ENCODE measurements at places on chromosomes 11 and 22. TPM values are rescaled to one million over a fixed set of nuclear protein-coding genes. Genes with fewer than 3 reads are reported as not detected.

WBP2NL gene
- total RNA-seq = 1.2 TPM

FAM168A gene
- 32.7 TPM for total RNA-seq

BTBD18 gene
- not detected for total RNA-seq

DAGLA gene
- total RNA-seq = 1.8 TPM

MYEOV gene
- 0.57 TPM for total RNA-seq

DENND6B gene
- total RNA-seq = 2.5 TPM

TEX54 gene
- total RNA-seq = not detected

NCAM1 gene
- 134 TPM for total RNA-seq

AMPD3 gene
- 6.9 TPM for total RNA-seq

MOV10L1 gene
- total RNA-seq = 0.43 TPM

ANKK1 gene
- 0.23 TPM for total RNA-seq

SEPTIN5 gene
- 29.8 TPM for total RNA-seq

MAPK8IP2 gene
- 0.24 TPM for total RNA-seq

PNPLA3 gene
- not detected for total RNA-seq

TRPM5 gene
- total RNA-seq = not detected

AAMDC gene
- total RNA-seq = 19.5 TPM

PIK3IP1 gene
- 12.8 TPM for total RNA-seq

POGLUT3 gene
- total RNA-seq = 55.5 TPM

MAP6 gene
- total RNA-seq = 11.6 TPM

POU2AF2 gene
- not detected for total RNA-seq

KCNC1 gene
- not detected for total RNA-seq

MUC15 gene
- not detected for total RNA-seq

MAJIN gene
- total RNA-seq = not detected

TSGA10IP gene
- total RNA-seq = not detected

CHADL gene
- 1.9 TPM for total RNA-seq

PRG3 gene
- not detected for total RNA-seq

TIGD3 gene
- not detected for total RNA-seq

TBX10 gene
- total RNA-seq = not detected

SERGEF gene
- 32.6 TPM for total RNA-seq

USP2 gene
- total RNA-seq = 17.3 TPM

Data from posterior vena cava (tissue), 2 donors.